ENCODE measurements at places on chromosomes 5 and 9.

- DNase-seq: no peak
Measured at GRCh38 chr5:108634010-108634616, 113.6 kb upstream of the FER start.

- DNase-seq: no peak
Measured at GRCh38 chr9:113989017-113989713, 88.9 kb downstream of the AMBP start.

DNA sequence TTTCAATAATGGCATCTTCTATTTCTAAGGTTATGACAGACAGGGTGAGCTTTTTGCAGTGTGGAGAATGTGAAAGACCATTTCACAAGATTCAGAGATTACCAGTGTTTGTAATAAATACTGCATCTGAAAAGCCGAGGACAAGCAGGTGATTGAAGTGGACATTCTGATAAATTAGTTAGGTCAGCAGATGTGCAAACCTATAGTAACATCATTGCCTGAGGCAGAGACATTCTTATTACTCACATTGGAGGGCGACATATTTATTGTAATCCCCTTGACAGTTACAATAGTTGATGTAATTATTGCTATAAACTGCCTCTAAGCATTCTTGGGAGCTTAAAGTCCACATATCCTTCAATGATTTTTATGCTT is 3.3 kb downstream of the RASGRF2 start:
- DNase-seq: no peak

- DNase-seq: peak; percentile 57
Measured at GRCh38 chr9:136769710-136770191, 5.4 kb upstream of the LCN15 start.

- DNase-seq: no peak
Measured at GRCh38 chr9:28707616-28708015, 1134.3 kb upstream of the C9orf72 start.

GRCh38 chr5:181170237-181170825 is 22.9 kb downstream of the OR2V2 start:
- no peak for DNase-seq

DNA sequence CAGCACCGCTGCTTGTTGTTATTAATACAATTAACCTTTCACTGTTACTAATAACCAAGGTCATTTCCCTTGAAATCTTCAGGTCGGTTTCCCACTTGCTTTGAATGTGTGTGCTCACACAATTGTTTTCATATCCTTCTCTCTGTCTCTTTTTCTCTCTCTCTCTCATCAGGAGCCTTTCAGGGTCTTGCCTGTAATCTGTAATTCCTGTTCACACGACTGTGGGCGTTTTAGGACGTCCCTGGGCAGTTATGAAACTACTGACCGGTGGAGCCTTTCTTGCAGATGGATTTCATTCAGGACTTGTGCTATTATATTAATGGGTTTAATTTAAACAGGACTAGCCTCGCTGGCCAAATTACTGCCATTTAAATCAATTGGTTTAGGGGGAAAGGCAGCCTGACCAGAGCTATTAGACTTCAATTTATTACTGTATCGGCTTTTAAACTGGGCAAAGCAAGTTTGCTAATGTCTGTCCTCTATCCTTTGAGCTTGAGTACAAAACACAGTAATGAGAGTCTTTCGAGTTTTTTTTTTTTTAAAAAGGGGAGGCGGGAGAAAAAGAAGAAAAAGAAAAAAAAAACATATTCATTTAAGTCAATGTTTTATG is 316.0 kb upstream of the TLE4 start:
- no peak for DNase-seq

- no peak for DNase-seq
Measured at GRCh38 chr5:76757049-76757448, 41.1 kb downstream of the F2R start.

DNA sequence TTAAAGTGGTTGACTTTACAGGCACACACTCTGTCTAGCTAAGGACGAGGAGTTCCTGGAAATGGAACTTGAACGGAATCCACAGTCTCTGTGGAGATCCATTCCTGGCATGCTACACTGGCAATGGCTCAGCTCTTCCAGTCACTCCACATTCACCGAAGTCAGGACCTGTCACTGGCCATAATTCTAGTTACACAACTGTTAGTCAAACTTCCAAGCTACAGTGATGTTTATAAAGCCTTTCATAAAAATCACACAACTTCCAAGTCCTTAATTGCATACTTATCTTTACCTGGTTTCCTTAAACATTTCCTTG is 15.7 kb downstream of the CDC14B start:
- no peak for DNase-seq

- DNase-seq: no peak
Measured at GRCh38 chr9:38007016-38007415, 62.0 kb downstream of the SHB start.

DNA sequence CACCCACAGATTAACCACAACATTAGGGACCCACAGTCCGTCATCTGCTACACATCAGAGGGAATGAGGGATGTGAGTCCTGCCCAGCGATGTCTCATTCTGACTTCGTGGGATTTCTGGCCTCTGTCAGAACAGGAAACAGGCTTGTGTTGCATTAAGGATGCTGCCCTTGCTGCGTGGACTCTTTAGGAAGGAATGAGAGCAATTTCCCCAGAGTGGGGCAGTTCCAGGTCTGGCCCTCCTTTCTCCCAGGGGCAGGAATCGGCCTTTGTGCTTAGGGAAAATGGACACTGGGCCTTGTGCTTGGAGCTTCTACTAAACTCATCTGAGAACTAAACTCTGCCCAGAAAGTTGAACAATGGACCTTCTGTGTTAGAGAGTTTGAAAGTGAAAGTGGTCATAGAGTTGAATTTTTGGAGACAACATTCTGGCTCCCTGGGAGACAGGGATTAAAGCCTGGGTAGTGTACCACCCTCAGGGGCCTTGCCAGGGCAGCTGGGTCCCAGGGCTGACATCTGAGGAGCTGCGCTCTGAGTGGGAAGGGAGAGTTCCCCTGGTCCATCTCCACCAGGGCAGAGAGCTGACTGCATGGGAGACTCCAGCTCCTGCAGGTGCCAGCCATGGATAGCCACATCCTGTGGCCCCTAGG is 37.8 kb upstream of the S1PR3 start:
- no peak for DNase-seq

DNA sequence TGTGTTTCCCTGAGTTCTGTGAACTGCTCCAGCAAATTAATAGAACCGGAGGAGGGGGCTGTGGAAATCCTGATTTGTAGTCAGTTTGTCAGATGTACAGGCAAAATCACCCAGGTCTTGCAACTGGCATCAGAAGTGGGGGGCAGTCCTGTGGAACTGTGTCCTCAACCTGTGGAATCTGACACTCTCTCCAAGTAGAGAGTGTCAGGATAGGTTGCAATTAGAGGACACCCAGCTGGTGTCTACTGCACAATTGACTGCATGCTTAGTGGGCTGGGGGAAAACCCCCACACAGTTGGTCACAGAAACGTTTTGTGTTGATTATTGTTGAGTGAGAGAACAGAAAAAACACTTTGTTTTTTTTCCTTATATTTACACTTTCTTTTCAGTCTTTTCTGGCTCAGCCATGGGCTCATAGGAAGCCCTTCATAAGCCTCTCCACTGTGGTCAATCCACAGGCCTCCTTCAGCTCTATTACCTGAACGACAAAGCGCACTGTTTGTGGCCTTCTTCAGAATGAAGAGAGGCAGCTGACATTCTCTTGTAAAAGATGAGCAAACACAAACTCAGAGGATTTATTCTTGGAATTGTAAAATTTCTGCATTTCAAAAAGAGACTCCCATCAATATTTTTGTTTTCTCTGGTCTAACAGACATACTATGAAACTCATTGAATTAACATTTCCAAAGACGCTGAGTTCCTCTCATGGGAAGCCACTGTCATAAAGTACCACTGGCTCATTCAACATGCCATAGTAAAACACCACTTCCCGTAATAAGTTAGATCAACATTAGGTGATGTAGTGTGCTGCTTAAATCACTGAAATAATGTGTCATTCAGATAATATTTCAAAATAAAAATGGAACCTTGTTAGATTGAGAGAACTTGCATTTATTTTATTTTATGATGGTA is 348.9 kb upstream of the RFX3 start:
- DNase-seq: no peak

DNA sequence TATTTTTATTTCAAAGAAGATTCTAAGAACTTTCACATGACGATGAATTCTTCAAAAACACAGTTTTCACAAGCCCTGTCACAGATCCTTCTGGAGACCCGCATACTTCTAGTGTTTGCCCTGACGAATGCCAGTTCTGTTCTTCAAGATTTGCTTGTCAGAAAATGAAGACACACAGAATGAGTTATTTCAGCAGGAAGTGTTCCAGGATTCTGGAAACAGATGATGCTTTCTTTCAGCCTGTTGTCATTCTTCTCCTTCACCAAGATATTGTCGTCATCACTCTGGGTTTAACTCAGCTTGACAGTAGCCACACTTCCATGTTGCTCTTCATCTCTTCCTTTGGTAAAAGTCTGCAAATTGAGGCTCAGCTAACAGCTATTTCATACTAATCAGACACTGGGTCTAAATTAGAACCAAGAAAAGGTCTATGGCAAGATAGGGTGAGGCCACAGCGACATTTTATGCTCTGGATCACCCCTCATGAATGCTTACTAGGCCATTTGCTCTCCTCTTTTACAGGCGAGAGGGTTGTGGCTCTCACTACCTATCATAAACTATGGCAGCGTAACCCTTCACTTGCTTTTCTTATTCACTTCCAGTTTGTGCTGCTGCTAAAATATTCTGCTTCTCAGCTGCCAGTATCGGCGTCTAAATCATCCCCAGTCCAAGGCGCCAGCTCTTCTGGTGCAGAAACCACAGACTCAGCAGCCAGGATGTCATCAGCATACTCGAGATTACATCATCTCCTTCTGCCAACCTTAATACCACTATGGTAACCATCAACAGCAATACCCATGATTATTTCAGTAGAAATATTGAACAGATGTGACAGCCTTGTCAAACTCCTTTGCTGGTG is 159.6 kb upstream of the TBCA start:
- no peak for DNase-seq

DNA sequence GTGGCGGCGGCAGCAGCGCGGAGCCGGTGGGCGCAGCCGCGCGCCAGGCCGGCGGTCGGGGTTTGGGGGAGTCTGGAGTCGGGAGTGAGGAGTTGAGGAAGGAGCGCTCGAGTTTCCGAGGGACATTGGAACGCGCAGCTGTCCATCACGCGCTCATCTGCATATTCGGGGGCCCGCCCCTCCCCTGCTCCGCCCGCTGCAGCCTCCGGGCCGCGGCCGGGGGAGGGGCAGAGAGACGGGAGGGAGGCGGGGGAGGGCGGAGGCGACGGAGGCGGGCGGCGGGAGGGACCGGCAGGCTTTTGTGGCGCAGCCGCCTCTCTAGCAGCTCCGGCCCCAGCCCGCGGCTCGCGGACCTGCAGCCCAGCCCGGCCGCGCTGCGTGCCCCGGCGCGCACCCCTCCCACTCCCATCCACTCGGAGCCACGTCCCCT is at the start of gene IRX2:
IRX2 (minus strand) TSS at position 86 of the 430 bp plus-strand sequence. CDS start 264 bp downstream, outside the sequence.
- DNase-seq: peak; percentile 98

DNA sequence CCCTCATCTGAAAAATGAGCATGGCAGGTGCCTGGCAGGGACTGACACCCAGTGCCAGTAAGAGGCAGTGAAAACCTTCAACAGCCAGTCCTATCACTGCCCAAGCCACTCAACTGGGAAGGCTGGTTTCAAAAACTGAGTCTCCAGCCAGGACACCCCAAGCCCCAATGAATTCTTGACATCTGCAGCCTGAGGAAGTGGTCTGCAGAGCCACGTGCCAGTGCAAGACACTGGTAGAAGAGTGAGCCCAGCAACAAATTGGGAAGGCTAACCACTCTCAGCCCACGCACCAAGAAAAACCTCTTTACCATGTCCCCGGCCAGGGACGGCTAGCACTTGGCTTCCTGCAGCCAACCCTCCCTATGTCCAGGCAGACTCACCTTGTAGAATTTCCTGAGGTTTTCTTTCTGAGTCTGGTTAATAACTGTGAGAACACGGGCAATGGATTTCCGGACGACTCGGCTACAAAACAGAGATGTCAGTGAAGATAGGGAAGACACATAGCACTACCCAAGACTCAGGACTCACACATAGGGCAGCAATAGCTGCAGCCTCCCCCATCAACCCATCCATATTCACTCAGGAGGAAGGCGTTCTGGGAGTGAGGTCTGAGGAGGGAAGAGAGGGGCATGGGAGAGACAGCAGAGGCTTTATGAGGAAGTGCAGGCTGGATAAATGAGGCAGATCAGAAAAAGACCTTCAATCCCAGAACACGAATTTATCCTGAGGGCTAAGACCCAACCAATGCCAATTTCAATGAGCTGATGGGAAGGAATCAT is 1.8 kb downstream of the RPL35 start:
- no peak for DNase-seq

GRCh38 chr9:88775966-88776365 is 215.3 kb upstream of the S1PR3 start:
- DNase-seq: no peak

DNA sequence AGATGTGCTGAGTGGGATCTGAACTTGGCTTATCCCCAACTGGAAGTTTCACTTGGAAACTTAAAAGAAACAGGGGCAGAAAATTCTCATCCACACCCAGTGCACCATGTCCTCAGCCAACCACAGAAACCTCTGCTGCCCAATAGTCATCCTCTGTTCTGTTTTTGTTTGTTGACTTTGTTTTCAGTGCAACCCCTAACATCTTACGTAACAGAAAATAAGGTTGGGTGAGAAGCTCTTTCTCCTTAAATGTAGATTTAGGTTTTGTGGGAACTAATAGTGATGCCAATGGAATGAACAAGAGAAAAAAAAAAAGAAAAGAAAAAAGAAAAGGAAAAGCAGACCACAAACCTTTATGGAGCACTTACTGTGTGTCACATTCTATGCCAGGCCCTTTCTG is 262.8 kb downstream of the PAPPA start:
- DNase-seq: no peak

DNA sequence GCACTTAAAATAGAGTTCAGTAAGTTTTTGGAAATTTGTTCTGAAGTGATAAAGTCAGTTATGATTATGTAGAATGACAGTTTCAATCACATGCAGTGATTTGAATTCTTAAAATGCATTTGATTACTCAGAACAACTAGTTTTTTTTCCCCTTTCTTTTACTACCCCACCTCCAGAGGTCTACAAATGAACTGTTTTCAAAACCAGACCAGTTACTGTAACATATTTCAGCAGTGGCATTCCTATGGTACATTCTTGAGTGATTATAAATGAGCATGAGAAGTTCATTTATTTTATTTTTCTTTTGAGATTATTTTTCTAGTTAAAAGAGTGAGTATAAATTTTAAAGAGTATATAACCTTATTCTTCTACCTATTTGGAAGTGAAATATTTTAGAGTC is 71.6 kb downstream of the NNT start:
- DNase-seq: no peak

GRCh38 chr5:78116167-78116566 is 178.3 kb downstream of the AP3B1 start:
- no peak for DNase-seq

DNA sequence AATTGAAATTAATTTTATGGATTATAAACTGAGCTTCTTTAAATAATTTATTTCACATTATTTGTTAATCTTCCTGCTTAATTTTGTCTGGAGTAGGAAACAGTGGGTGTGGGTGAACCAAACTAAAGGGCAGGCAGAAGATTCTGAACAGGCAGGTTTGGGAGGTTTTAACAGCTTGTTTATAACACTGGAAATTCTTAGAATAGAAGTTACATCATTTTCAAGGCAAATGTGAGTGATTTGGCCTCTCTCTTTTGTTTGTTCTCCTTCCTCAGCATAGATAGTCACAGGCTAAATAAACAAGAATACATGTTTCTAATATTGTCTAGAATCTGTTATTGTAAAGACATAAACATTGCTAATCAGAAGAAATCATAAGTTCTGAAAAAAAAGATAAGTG is 970.9 kb upstream of the NUDT12 start:
- DNase-seq: no peak

Data from NCI-H1930 (cell line).